Kidney tubule cell (primary cell): ENCODE measurements at places on chromosomes 2 and 18.

- no peak for DNase-seq
Observed at GRCh38 chr2:230861552-230862255, 3.0 kb upstream of the ITM2C start.

- no peak for DNase-seq
Observed at GRCh38 chr2:135010200-135010942, 36.9 kb downstream of the MAP3K19 start.

- no peak for DNase-seq
Observed at GRCh38 chr2:219042750-219043149, 1.4 kb upstream of the CFAP65 start.

GRCh38 chr2:213286161-213286560, 1.9 kb downstream of the SPAG16 start:
- peak; percentile 38 for DNase-seq

- no peak for DNase-seq
Observed at GRCh38 chr2:165505514-165505913, 36.0 kb downstream of the CSRNP3 start.

DNA sequence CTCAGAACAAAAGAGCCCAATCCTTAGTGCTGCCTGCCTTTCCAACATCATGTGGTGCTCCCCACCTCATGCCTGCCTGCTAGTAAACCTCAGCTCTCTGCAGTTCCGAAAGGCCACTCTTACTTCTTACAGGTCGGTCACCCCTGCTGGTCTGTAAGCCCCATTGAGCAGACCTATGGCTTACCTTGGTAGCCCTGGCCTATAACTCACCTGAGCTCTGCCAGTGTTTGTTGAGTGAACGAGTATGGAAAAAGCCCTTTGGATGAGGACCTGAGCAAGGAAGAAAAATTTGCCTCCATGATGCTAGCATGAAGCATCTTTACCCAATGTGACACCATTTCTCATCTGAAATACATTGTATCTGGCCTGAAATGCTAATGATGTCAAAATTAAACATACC, 83.3 kb downstream of the LIPG start:
- DNase-seq: no peak

DNA sequence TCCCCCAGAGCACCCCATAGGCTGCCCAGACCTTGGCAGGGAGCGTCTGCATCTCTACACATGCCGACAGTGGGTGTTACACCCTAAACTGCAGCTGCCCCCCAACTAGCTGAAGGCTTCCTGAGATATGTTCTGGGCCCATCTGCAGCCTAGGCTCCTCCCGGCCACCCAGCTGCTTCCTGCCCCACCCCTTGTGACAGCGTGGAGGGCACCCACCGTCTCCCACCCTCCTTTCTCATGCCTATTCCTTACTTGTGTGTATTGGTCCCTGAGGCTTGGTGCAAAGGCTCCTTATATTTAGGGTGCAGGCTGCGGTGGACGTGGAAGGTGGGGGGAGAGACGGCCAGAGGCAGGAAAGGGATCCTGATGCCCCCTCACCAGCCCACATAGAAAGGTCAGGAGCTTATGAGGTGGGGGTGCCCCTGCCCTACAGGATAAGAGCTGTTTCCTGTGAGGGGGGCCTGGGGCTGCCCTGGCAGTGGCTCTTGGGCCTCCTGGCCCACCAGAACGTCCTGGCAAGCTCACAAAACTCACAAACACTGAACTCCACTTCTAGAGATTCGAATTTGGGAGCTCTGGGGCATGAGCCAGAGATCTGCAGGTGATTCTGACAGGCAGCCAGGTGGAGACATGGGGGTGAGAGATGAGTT, 7.3 kb upstream of the PROM2 start:
- no peak for DNase-seq

DNA sequence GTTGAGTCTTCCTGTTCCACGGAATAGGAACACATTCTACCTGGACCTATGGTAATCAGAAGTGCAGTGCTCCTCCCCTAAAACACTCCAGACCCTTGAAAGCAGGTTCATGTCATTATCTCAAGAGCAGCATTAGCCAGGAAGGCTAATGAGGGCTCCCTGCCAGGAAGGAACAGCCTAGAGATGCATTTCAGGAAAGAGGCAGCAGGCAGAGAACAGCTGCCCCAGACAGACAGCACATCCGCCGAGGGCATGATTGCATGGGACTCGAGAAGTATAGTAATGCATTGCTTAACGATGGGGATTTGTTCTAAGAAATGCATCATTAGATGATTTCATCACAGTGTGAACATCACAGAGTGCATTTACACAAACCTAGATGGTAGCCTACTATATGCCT, 171.5 kb downstream of the ALK start:
- DNase-seq: no peak

- DNase-seq: peak; percentile 25
Observed at GRCh38 chr2:48719480-48720177, 35.9 kb downstream of the LHCGR start.

DNA sequence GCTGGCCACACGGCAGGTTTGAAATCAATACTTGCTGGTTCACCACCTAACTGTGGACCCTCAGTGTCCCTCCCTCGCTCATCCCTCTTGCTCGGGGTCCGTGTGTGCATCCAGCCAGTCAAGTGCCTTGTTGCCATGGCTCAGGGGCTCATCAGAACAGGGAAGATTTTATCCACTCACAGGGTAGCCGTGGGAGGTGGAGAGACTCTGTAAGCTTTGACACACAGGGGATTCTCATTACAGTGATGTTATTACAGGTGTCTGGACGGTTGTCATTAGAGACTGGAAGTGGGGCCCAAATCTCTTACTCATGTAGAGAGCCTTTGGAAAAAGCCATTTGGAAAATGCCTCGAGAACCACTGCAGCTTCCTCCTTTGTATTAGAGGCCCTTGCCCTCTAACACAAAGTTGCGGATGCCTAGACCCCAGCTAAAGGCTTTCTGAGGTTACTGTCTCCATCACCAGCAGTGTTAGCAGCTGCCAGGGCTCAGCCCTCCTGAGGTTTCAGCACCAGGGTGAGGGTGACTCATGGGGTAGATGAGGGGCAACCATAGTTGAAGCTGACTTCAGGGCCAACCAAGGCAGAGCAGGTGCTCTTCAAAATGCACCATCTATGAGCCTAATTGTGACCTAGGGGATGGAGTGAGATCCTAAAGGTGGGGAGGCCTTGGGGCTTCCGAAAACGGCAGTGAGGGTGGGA, 195.6 kb downstream of the CLIP4 start:
- DNase-seq: no peak

- DNase-seq: no peak
Observed at GRCh38 chr2:48178611-48179010, 272.3 kb upstream of the FBXO11 start.

GRCh38 chr2:12501469-12502158, 215.1 kb upstream of the TRIB2 start:
- no peak for DNase-seq

- DNase-seq: no peak
Observed at GRCh38 chr2:43701111-43701510, 24.9 kb upstream of the C1GALT1C1L start.

DNA sequence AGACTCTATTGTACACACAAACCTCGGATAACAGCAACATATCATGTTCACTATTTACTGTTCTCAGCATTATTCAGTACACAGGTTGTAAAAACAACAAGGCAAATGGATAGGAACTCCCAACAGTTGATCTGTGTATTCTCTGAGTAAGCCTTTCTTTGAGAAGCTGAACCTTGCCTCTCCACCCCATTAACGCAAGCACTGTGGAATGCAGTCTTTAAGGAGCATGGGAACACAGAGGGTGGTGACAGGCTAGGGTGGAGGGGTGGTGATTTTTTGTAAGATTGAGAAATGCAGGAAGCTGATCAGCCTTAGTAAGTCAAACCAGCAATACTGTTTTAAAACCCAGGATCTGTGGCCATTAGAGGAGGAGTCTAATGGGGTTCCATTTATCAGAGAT, 19.6 kb upstream of the SERPINB11 start:
- peak; percentile 88 for DNase-seq

DNA sequence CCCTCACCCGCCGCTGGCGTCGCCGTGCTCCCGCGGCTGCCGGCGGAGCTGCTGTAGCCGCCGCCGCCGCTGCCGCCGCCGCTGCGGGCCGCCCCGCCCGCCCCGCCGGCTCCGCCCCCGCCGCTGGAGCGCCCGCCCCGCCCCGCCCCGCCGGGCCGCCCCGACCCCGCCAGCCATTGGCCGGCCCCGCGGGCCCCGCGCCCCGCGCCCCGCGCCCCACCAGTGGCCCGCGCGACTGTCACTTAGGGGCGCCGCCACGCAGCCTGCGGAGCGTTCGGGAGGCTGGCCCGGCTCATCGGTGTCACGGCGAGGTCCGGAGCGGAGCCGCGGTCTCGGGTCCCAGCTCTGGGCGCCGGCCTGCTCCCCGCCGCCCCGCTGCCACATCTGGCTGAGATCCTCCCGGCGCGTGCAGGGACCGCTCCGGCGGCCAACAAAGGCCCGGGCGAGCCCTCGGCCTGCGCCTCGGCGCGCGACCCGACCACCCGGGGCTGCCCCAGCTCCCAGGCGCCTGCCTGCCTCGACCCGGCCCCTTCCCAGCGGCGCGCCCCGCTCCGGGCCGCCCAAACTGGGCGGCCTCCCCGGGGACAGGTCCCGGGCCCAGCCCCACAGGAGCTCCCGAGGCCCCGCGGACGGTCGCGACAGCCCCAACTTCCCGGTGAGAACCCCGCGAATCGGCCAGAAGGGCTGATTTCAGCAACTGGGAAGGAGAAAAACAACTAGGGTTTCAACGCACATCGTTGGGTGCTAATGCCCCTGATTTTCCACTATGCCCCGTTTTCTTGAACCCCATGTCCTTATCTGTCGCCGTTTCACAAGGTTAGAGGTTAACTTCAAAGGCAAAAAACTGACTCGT, at the start of gene MGAT4A:
Gene MGAT4A (minus strand): TSS at position 92 of the 853 bp plus-strand sequence. CDS start 4,800 bp downstream, outside the sequence.
- peak; percentile 67 for DNase-seq

DNA sequence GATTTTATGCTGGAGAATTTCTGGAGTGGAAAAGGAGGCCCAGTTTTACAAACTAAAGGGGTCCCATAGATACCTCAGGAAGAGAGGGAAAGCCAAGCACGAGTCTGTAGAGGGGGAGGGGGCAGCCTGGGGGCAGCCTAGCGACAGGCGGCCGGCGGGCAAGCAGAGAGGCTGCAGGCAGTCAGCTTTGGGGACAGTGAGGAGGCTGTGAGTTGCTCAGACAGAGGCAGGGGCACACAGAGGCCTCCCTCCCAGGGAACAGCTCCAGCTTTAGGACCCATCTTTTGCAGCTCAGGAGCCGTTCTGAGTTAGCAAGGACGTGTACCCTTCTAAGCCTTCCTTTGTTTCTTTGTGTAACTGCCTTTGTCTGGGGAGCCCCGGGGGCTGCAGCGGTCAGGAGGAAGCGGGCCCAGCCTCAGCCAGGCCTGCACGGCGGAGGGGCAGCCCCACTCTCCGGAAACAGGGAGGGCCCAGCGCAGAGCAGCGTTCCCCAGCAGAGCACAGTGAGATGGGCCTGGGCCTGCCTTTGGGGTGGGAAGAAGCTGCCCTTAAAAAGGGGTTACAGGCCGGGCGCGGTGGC, 41.1 kb upstream of the RALBP1 start:
- DNase-seq: no peak

- no peak for DNase-seq
Observed at GRCh38 chr18:52216666-52217065, 123.3 kb upstream of the DCC start.

DNA sequence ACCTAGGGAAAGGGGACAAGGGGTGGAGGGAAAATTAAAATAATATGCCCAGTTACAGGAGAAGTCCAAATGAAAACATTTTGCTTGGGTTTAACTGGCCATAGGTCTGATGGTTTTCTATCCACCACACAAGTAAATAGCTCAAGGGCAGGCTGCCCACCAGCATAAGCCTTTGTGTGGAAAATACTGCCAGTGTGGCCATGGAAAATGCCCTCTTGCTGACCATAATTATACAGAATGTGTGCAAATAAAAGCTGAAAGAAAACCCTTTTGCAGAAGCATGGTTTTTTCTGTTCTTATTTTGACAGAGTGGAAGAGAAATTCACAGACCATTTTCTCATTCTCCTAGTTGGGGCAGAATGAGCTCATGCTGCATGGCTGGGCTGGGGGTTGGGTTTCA, 111.3 kb upstream of the SIX2 start:
- peak; percentile 12 for DNase-seq

GRCh38 chr2:85822766-85823165, 66.0 kb downstream of the ST3GAL5 start:
- no peak for DNase-seq

DNA sequence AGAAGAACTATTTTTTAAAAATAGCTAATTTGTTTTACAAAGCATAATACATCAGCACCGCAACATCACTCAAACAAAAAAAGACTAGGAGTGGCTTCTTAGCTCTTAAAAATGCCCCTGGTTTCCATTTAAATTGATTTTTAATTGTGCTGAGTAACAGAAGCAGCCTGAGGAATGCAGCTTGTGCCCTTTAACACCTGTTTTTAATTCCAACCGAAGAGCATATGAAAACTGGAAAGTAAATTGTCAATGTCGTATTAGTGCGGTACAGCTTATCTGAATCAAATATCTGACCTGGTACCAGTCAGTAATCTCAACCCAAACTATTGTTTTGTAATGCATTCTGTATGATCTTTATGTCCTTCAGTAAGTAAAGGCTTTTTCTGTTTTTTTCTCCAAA, 13.2 kb upstream of the CD302 start:
- DNase-seq: no peak

DNA sequence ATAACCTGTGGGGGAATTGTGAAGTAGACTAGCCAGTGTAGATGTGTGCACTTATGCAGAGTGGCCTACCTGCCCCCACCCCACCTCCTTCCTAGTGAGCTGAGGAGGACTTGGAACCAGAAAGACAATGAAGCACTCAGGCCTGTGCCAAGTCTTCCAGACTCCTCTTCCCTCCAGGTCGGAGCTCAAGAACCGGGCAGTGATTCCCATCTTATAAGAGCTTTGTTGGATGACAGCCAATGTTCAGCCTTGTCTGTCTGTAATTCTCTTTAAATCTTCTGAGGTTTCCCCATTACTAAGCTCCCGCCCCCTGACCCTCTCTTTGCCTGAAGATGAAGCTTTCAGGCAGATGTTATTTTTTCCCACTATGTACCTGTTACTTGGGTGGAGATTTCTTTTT, 121.0 kb downstream of the SMAD2 start:
- no peak for DNase-seq

GRCh38 chr2:235382179-235382578, 111.7 kb upstream of the AGAP1 start:
- peak; percentile 16 for DNase-seq

- DNase-seq: no peak
Observed at GRCh38 chr2:124882423-124882822, 857.3 kb downstream of the CNTNAP5 start.
